ENCODE measurements at places on chromosomes 12 and 14.
A peak's percentile ranks its signal among the peaks of the same experiment; 100 is the strongest.

GRCh38 chr14:92582706-92583452, 69.3 kb downstream of the RIN3 start:
- no peak for DNase-seq

DNA sequence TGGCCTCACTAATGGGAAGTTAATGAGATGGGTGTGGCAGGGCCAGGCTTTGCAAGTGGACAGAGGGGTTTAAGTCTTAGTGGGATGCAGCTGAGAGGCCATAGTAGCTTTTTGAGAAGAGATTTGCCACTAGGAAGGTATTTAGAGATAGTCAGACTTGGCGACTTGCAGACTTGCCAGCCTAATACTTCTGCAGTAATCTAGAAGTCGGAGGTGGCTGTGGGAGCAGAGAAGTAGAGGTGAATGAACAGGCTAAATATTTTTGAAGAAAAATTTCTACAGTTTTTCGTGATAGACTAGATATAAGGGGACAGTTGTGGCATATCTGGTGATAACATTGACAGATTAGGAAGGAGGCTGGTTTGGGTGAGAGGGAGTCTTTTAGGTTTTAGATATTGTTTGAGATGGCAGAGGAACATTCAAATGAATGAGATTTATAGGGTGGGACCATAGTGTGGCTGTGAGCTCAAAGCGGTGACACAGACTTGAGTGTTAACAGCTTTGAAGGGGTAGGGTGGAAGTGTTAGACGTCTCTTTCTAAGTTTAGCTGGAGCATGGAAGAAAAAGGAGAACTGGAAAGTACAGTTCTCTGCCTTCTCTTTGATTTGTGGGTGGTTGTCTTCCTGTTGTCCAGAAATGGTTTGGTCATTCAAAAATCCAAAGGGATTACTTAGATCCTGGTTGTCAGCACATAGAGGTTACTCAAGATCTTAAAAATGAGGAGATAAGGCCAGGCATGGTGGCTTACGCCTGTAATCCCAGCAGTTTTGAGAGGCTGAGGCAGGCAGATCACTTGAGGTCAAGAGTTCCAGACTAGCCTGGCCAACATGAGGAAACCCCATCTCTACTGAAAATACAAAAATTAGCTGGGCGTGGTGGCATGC, 44.9 kb downstream of the MAPKAPK5 start:
- DNase-seq: no peak

DNA sequence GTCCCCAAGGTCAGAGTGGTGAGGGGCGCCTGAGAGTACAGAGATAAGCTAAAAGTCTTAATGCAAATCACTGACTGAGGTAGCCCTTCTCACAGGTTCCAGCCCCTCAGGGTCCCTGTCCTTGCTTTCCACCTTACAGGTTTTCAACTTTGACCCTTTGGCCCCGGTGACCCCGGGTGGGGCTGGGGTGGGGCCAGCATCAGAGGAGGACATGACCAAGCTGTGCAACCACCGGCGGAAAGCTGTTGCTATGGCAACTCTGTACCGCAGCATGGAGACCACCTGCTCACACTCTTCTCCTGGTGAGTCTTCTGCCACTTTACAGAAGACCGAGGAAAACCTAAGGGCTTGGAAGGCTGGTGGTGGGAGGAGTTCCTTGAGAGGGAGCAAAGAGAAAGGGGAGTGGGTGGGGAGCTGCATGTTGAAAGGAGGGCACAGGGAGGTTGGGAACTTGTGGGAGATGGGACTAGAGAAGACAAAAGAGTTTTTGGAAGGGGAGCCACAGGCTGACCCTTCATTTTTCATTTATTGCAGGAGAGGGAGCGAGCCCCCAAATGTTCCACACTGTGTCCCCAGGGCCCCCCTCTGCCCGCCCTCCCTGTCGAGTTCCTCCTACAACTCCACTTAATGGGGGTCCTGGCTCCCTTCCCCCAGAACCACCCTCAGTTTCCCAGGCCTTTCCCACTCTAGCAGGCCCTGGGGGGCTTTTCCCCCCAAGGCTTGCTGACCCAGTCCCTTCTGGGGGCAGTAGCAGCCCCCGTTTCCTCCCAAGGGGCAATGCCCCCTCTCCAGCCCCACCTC, 2.4 kb downstream of the MBD6 start:
- DNase-seq: no peak

GRCh38 chr12:29743077-29743476, 40.7 kb downstream of the TMTC1 start:
- no peak for DNase-seq

DNA sequence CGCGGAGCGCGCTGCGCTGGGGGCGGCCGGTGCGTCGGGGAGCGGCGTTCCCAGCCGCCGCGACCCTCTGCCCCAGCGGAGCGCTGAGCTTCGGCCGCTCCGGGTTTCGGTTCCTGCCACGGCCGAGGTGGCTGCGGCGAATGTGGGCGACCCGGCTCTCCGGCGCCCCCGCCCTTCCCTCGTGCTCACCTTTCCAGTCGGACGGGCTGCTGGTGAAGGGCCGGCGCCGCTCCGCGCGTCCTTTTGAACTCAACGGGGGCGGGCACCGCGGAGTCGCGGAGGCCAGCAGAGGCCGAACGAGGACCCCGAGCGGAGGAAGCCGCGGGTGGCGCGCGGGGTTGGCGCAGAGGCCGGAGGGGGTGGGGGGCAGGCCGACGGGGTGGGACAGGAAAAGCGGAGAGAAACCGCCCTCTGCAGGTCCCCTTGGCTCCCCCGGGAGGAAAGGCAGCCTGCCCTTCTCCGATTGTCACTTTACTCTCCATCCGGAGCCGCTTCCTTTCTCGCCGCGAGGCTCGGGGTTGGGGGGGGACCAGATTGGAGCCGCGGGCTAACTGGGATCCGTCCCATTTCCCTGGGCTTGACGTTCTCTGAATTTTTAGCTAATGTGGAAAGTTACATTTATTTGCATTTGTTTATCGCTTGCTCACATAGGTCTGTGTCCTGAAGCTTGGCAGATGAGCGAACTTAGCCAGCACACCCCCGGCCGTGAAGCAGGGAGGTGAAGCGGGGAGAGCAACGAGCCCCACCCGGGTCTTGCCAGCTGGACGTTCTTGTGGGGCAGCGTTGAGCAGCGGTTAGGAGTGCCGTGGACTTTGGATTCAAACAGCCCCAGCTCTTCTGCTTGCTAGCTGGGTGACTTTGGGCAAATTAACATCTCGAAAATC, at the start of gene SMAGP:
TSS of gene SMAGP (minus strand) at position 349 of the 884 bp plus-strand sequence. CDS start 1,137 bp downstream, outside the sequence.
- peak; percentile 70 for DNase-seq

DNA sequence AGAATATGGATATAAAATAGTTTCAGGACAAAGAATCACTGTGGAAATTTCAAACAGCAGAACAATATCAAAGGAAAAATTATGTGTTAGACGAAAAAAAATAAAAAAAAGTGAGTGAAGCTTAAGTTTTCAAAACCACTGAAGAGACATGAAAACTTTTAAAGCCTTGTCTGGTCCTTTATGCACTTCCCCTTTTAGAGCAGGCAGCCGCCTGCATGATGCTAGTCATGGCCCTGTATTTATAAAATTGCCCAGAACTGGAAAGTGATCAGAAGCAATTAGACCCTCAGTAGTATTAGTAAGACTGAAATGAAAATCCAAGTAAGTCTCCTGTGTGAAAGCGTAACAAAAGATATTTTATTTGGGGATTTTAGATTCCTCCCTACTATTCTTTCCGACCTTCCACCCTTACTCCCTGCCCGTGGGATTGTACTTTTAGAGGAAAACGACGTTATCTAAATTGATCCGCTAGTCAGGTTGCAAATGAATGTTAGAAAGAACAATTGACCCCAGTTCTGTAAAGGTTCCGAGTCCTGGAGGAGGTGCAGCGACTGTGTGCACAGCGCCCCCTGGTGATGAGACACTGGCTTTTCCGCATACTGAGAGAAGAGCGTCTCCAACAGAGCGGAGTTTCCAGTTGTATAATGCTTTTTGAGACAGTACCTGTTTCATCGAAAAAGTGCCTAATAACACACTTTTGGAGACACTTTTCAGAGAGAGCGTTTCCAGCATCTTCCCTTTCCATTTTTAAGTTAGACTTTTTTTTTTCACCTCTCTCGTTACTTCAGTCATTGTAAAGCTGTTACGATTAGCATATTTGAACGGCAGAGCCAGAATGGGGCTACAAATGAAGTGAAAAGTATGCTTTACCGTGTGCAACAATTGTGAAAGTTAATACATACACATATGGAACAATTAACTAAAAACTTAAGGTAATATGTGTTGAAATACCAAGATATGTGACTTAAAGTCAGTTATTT, 12.4 kb downstream of the MGST1 start:
- DNase-seq: no peak

DNA sequence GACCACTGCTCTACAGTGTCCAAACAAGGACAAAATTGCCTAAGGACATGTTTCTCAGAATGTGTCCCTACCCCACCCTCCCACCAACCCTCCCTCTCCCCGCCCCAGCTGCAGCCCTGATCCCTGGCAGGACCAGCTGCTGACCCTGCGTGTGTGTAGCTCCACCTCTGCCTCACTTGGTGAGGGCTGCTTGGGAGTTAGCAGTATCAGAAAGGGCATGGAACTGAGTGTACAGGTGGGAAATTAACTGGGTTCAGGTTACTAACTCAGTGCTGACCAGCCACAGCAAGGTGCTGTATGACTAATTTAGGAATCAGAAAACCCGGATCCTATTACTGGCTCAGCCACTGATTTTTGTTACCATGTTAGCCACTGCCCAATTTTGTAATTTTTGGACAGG, 11.3 kb upstream of the PLEKHD1 start:
- no peak for DNase-seq

- DNase-seq: no peak
Measured at GRCh38 chr12:12683136-12683697, 12.8 kb downstream of the GPR19 start.

DNA sequence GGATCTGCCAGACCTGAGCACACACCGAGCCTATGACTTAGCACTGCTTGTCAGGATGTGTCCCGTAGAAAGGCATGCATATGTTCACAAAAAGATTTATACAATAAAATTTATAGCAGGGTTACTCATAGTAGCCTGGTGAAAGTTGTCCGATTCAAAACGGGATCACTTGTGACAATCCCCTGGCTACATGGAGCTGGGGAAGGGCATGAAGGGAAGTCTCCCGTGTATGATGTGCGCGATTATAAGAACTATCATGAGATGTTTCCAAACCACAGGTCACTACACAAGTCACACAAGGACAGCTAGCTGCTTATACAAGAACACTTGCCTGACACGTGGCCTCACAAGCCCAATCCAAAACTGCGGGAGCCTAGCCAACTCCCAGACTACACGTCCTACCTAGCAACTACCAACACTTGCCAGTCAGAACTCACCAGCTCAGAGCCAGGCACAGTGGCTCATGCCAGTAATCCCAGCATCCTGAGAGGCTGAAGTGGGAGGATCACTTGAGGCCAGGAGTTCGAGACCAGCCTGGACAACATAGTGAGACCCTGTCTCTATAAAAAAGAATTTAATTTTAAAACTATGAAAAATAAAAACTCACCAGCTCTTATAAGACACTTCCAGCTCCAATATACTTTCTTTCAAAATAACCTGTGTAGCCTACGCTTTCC, 7.5 kb upstream of the CDCA4 start:
- DNase-seq: no peak

DNA sequence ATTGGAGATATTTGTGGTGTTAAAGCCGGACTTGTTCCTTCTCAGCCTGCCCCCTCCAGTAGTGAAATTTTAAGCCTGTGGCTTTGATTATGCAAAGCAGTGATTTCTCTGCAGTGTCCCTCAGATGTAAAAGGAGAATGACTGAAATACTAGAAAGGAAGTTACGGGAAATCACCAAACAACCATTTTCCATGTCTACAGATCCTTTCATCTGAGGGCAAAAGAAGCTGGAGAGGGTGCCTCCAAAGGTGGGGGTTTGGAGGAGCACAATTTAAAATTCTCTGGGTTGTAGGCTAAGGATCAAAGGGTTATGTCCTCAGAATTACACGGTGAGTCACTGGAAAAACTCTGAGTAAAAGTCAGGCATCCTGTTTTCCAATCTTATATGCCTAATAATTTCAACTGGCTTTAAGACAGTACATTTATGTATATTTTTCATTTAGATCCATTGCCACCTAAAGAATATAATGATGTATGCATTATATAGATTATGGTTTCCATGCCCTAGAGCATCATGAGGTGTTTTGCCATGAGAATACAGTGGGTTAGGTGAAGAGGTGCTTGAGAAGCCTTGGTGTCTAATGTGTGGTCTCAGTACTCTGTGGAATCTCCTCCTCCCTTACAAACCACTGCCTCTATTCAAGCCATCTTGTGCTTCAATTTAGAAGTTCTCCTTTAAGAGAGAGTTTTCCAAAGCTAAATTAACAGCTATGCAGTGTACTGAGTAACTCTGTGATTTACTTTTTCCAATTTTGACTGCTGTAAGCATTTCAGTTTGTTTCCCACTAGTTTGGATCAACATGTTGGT, 362.1 kb downstream of the RAD51B start:
- no peak for DNase-seq

DNA sequence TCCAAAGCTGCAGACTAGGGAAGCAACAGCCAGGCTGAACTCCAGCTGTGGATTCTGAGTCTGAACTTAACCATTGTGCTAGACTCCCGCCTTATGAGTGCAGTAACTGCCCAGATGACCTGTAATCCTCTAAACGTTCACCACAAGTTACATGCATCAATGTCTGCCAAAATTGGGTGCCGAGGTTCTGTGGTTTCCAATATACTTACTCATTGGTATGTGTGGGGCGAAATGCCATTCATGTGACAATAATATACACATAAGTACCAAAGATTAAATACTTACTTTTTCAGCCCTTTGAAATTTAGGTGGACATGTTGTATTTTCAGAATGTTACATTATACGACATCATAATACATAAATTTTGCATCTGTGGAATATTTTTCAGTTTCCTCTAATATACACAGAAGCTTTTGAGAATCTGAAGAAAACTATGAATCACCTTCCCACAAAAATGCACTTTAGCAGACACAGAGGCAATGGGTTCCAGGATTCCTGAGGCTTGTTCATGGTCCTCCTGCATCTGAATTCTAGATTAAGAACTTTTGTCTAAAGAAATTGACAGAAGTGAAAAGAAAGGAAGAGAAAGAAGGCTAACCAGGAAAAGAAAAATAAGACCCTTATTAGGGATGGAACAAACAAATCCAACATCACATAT, 31.7 kb downstream of the GRIP1 start:
- DNase-seq: no peak

- DNase-seq: peak; percentile 9
Measured at GRCh38 chr14:88791629-88792472, 902 bp downstream of the EML5 start.

- no peak for DNase-seq
Measured at GRCh38 chr12:8870586-8870985, 43.7 kb upstream of the PHC1 start.

- DNase-seq: no peak
Measured at GRCh38 chr12:23099604-23100003, 474.6 kb downstream of the ETNK1 start.

- DNase-seq: no peak
Measured at GRCh38 chr14:54713379-54713778, 146.5 kb downstream of the SAMD4A start.

DNA sequence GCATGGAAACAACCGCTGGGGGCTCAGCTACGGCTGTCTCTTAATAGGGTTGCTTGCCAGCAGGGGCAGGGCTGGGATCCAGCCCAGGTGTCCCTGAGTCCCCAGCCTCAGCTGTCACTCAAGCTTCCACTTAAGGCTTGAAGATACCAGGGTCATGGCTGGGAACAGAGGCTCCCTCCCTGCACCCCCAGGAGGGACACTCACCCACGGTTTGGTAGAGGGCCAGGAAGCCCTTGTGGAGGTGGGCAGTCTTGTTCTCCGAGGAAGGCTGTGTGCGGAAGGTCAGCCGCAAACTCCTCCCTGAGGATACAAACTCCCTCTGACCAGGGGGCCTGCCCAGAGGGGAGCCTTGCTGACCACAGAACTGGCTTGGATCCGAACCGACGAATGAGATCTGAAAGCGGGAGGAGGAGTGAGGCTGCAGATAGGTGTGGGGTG, 7.3 kb downstream of the C1RL start:
- no peak for DNase-seq

GRCh38 chr12:114665411-114666260, 18.3 kb downstream of the TBX3 start:
- DNase-seq: no peak
